Spinal cord (tissue), 10 donors: ENCODE measurements at places on chromosomes 3 and 15.

GRCh38 chr3:44899683-44900367, 25.4 kb downstream of the TGM4 start:
- no peak for DNase-seq

DNA sequence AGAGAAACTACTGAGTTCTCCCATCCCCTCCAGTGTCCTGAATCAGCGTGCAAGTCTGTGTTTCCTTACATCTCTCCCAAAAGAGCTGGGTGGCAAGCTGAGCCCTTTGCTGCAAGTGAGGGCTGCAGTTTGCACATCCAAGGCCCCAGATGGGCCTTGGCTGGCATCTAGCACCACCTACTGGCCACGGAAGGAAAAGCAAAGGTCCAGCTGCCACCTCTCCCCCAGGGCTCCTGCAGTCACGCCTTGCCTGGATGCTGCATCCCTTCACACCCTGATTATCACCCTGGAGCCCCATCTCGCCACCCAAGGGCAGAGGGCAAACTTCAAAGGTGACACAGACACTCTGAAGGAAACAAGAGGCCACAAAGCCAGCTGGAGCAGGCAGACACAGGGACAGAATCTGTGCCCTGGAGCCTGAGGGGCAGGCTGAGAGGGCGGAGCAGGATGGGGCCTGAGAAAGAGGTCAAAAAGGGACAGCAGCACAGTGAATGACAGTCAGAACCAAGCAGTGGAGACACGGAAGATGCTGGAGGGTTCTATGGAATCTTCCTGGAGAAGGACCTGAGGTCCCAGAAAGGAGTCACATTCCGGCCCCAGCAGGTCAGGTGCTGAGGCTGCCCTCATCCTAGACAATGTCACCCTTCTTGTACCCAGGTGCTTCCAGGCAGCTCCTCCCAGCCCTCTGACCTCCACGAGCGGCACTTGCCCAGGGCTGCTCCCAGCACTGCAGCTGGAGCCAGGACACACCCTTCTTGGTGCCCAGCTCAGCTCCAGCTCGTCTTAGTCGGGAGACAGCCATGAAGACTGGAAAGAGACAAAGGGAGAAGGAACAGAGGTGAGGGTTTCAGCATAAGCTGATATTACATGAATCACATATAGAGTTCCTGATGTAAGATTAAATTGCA, 18.3 kb upstream of the NTRK3 start:
- DNase-seq, result peak; percentile 67

DNA sequence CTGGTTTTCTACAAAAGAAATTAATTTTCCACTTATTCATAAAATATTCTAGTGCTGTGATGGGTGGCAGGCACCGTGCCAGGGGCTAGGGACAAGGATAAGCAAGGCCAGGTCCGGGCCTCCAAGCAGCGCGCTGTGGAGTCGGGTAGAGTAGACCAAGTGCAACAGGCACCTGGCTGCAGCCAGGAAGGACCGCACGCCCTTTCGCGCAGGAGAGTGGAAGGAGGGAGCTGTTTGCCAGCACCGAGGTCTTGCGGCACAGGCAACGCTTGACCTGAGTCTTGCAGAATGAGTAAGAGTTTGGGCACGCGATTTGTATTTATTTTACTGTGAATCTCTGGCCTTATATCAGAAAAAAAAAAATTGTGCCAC, at the start of gene CASR:
Gene CASR, plus strand, starts transcription at position 148 of the 372 bp plus-strand sequence. CDS start 70,522 bp downstream, outside the sequence.
- DNase-seq, result no peak

GRCh38 chr3:51559411-51559888, 20.9 kb downstream of the RAD54L2 start:
- DNase-seq, result no peak

DNA sequence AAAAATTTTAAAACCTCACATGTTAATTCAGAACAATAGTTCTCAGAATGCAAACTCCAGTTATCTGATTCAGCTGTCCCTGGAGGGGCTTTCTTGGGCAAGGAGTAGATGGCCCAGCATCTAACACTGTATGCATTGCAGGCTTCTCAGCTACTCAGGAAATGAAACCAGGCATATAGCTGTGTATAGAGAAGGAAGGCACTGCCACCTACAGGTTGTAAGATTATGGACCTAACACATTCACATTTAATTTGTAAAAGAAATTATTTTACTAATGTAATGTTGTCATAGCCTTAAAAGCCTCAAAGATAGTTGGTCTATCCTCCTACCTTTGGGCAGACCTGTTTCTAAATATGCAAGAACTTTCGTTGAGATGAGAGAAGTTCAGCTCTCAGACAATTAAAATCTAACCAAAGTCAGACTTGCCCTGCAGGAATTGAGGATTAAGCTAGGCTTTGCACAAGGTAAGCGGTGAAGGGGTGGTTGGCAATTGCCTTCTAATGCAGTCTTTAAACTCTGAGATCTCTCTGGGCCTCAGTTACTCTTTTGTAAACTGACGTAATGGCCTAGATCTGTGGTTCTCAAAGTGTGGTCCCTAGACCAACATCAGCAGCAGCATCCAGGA, 132.8 kb upstream of the SLC24A5 start:
- peak; percentile 61 for DNase-seq

- DNase-seq, result no peak
These were observed 93.3 kb downstream of the CLASP2 start for GRCh38 chr3:33624756-33625155.

- no peak for DNase-seq
These were observed 390.6 kb upstream of the SEMA6D start for GRCh38 chr15:47326410-47327333.

DNA sequence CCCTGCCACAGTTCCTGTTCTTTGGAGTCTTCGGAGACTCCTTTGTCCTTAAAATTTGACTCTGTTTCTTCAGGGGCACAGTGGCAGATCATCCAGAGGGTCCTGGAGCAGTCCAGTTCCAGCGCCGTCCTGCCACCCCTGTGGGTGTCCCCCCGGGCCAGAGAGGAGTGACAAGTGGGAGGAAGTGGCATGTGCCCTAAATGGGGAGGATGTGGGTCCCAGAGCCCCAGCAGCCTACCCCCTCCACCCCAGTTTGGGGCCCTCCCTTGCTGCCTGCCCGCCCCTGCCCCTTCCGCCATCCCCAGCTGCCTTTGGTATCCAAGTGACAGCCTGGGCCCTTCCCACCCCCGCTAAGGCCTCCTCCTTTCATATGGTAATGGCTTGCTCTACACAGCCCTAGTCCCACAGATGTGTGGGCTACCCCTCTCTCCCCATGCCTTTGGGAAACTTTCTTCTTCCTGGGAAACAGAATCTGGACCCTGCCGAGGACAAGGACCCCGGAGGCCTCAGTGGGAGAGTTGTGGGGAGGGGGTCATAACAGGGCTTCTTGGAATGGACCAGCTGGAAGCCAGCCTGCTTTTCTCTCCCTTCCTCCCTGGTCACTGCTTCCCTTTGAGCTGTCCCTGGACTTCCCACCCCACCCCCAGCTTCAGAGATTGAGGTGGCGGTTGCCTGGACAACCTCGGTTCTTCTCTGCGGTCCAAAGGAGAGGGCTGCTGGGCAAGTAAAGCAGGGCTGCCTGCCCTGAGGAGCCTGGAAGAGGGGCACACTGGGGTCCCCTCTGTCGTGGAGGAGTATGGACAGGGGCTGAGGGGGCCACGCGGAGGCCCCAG, 43.2 kb downstream of the KLHL25 start:
- peak; percentile 85 for DNase-seq

GRCh38 chr3:27085829-27086730, 283.1 kb downstream of the NEK10 start:
- peak; percentile 16 for DNase-seq

GRCh38 chr15:39399600-39399999, 181.3 kb upstream of the THBS1 start:
- DNase-seq, result no peak

GRCh38 chr3:128364808-128365360, 101.8 kb downstream of the DNAJB8 start:
- DNase-seq, result no peak

- no peak for DNase-seq
These were observed 55.4 kb downstream of the NUP210 start for GRCh38 chr3:13364602-13365271.

GRCh38 chr3:70108546-70108945, 109.0 kb downstream of the SAMMSON start:
- no peak for DNase-seq
